H1 (cell line): ENCODE measurements at places on chromosomes 2 and 18. TPM values are rescaled to one million over a fixed set of nuclear protein-coding genes. Genes with fewer than 3 reads are reported as not detected.

The CCDC148 gene
- total RNA-seq, result 1.3 and 1.5 TPM in 2 replicates

The OSBPL1A gene
- total RNA-seq, result 74.9 and 77.1 TPM in 2 replicates

DNA sequence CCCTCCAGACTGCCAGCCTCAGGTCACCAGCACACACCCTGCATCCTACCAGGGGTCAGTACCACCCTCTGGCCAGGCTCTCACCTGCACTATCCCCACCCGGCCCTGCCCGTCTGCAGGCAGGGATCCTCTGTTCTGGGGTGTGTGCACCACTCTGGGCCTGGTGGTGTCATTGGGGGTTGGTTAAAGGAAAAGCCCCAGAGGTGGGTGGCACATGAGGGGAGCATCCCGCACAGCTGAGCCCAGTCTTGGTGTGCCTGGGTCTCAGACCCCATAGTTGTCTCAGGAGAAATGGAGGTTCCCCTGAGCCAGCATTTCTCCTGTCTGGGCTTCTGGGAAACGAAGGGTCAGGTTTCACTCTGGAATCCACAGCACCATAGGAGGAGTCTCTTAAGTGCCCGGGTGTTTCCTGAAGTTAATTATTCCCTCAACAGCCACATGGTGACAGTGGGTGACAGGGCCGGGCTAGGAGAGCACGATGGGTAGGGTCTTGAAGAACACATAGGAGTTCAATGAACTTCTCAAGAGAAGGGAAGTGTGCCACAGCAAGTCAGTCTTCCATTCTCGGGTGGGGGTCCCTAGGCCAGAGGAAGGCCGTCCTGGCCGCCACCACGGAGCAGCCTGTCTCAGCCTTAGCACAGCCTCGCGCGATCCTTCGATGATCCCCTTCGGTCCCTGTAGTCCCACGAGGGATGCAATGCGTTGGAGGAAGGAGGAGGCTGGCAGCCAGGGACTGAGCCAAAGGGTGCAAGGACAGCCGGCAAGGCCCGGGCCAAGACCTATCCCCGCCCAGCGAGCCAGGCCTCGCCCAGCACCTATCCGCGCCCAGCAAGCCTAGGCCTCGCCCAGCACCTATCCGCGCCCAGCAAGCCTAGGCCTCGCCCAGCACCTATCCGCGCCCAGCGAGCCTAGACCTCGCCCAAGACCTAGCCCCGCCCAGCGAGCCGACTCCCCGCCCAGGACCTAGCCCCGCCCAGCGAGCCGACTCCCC lies 1.1 kb upstream of the FARP2 start:
- peak; percentile 91 for DNase-seq

GRCh38 chr2:207567671-207568070 lies 37.9 kb downstream of the CREB1 start:
- DNase-seq, result no peak

DNA sequence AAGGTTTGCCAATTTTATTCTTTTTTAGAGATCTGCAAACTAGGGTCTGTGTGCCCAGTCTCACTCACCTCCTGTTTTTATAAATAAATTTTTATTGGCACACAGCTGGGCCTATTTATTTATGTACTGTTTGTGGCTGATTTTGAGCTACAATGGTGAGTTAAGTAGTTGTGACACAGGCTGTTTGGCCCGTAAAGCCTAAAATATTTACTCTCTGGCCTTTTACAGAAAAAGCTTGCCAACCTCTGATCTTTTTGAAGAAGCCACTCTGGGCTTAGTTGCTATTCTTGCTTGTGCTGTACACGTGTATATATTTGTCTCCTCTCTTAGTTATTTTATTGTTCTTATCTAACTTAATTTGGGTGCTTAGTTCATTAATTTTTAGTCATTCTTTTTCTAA lies 14.5 kb downstream of the NAB1 start:
- DNase-seq, result no peak

- peak; percentile 72 for DNase-seq
Measured at GRCh38 chr2:118223992-118224894, 136.0 kb downstream of the INSIG2 start.

DNA sequence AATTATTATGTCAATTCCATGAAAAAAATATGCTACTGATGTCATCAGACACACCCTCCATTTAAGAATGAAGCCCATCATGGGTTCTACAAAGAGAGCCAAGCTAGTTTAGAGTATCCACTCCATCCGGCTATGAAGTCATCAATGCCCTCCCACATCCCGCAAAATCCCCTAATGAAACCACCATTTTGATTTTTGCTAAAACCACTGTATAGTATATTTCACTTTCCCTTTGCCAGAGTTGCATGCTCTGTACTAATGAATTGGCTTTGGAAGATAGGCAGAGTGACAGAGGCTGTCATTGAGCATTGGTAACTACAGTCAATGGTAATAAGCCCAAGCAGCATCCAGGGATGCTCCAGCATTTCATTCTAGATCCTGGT lies 118.6 kb downstream of the ANKRD44 start:
- no peak for DNase-seq
